ENCODE measurements at places on chromosomes 3 and 15. TPM values are rescaled to one million over a fixed set of nuclear protein-coding genes. Genes with fewer than 3 reads are reported as not detected.

GRCh38 chr3:143850877-143851276, 2.6 kb upstream of the SLC9A9 start:
- DNase-seq, result no peak
- no peaks in the 10 kb centered on the region for H3K27me3 ChIP-seq
- H3K36me3 ChIP-seq, result no peaks in the 10 kb centered on the region
- H3K4me1 ChIP-seq, result peaks cover 2% of the 10 kb centered on the region
- no peak overlapping the region for H3K4me3 ChIP-seq

DNA sequence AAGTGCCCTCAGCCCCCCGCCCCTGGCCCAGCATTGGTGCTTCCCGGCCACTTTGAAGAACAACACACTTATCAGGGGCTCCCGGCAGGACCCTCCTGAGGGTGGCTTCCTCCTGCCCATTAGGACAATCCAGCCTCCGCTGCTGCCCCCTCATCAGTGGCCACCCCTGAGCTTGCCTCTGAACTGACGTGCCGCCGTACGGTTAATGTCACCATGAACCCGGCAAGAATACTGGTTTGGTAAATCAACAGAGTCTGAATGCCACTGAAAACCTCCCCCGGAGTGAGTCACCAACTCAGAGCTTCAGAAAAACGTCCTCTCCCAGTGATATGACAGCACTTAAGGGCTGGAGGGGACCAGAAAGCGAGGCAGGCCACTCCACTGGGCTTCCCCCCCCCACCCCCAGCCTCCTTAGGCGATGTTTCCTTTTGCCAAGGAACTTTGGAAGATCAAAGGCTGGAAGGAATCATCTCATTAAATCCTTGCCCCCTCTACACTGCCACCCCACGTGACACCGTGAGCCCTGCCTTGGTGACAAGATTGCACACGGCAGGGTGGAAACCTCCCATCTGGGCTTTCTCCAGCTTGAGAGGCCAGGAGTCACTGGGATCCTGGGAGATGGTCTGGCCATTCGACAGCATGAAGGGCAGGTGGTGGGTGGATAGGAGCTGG, 142.1 kb downstream of the NUP210 start:
- no peaks in the 10 kb centered on the region for H3K4me1 ChIP-seq
- H3K4me3 ChIP-seq, result no peak overlapping the region
- DNase-seq, result peak; percentile 68

DNA sequence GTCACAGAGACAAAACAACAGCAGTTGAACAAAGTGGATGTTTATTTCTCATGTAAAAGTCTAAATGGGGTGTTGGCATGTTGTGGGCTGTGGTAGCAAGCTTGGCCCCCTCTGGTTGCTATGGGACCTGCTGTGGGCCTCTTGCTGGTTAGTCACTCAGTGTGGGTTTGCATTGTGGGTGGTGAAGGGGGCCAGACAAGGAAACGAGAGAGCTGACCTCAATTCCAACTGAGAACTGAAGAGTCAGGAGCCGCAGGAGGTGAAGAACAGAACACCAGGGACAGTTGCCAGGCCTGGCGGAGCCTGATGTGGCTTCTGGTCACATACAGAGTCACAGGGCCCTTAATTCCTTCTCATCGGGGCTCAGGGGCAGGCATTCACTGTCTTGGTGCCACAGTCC, 1.9 kb upstream of the ADPGK start:
- no peak for DNase-seq
- H3K27ac ChIP-seq, result peak overlapping the region; percentile 22
- H3K36me3 ChIP-seq, result no peaks in the 10 kb centered on the region

- no peak overlapping the region for H3K27ac ChIP-seq
- no peaks in the 10 kb centered on the region for H3K36me3 ChIP-seq
- no peak overlapping the region for H3K4me3 ChIP-seq
- H3K4me1 ChIP-seq, result no peaks in the 10 kb centered on the region
- H3K27me3 ChIP-seq, result no peaks in the 10 kb centered on the region
These were observed 12.7 kb downstream of the TMEM108 start for GRCh38 chr3:133050891-133051290.

- H3K27me3 ChIP-seq, result no peaks in the 10 kb centered on the region
- H3K4me1 ChIP-seq, result no peaks in the 10 kb centered on the region
- no peak overlapping the region for H3K4me3 ChIP-seq
These were observed 3.6 kb upstream of the PLA1A start for GRCh38 chr3:119594066-119594465.

GRCh38 chr3:16467393-16467792, 46.1 kb downstream of the RFTN1 start:
- no peaks in the 10 kb centered on the region for H3K36me3 ChIP-seq
- H3K4me1 ChIP-seq, result peaks cover 13% of the 10 kb centered on the region
- no peak overlapping the region for H3K27ac ChIP-seq

GRCh38 chr3:157115069-157116006, 44.6 kb downstream of the CCNL1 start:
- H3K27me3 ChIP-seq, result no peaks in the 10 kb centered on the region
- no peaks in the 10 kb centered on the region for H3K4me1 ChIP-seq
- no peak for DNase-seq
- H3K36me3 ChIP-seq, result no peaks in the 10 kb centered on the region
- no peak overlapping the region for H3K4me3 ChIP-seq

- no peaks in the 10 kb centered on the region for H3K36me3 ChIP-seq
- H3K27ac ChIP-seq, result no peak overlapping the region
- H3K27me3 ChIP-seq, result no peaks in the 10 kb centered on the region
- no peaks in the 10 kb centered on the region for H3K4me1 ChIP-seq
- H3K4me3 ChIP-seq, result no peak overlapping the region
These were observed 4.7 kb upstream of the BNC1 start for GRCh38 chr15:83289160-83289559.

GRCh38 chr15:100711516-100712021, 109.2 kb downstream of the ASB7 start:
- H3K36me3 ChIP-seq, result no peaks in the 10 kb centered on the region
- no peak overlapping the region for H3K4me3 ChIP-seq
- peak; percentile 13 for DNase-seq
- no peaks in the 10 kb centered on the region for H3K4me1 ChIP-seq
- H3K27me3 ChIP-seq, result no peaks in the 10 kb centered on the region
- H3K27ac ChIP-seq, result no peak overlapping the region

- H3K4me3 ChIP-seq, result no peak overlapping the region
- no peaks in the 10 kb centered on the region for H3K4me1 ChIP-seq
- H3K27me3 ChIP-seq, result no peaks in the 10 kb centered on the region
- H3K36me3 ChIP-seq, result no peaks in the 10 kb centered on the region
These were observed 779 bp downstream of the GRIP2 start for GRCh38 chr3:14539384-14539741.

GRCh38 chr15:35998663-35999602, 453.0 kb upstream of the DPH6 start:
- H3K4me3 ChIP-seq, result no peak overlapping the region
- no peaks in the 10 kb centered on the region for H3K4me1 ChIP-seq
- H3K36me3 ChIP-seq, result no peaks in the 10 kb centered on the region
- H3K27ac ChIP-seq, result no peak overlapping the region
- DNase-seq, result no peak

ZMYND10 gene
- 0.68 TPM for total RNA-seq

CMTM6 gene
- 32.1 TPM for total RNA-seq

PATL2 gene
- 1.3 TPM for total RNA-seq

PLSCR2 gene
- total RNA-seq, result 1.0 TPM

All from aorta (tissue), 5 donors.